ENCODE measurements at places on chromosomes 2 and 18.

- no peak for DNase-seq
Observed at GRCh38 chr2:85540133-85540648, 1.2 kb downstream of the MAT2A start.

DNA sequence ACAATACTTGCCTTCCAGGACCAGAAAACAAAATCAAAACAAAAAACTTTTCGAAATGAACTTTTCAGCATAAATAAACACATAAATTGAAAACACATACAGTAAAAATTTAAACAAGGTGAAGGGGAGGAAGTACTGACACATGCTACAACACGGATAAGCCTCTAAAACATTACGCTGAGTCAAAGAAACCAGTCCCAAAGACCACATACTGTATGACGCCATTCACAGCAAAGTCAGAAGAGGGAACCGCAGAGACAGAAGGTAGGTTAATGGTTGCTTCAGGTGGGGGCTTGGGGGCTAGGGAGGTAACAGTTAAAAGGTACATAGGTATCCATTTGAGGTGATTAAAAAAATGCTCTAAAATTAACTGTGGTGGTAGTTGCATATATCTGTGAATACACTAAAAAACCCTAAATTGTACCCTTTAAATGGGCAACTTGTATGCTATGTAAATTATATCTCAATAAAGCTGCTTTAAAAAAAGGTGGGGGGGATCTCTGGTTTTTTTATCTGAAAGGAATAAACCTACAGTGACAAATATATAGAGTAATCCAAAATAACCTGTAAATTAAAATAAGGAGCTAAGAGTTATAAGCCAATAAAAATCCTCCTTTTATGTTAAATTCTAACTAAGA is 7.1 kb downstream of the COX7A2L start:
- no peak for DNase-seq

GRCh38 chr2:160308915-160309314 is 108.8 kb upstream of the ITGB6 start:
- no peak for DNase-seq

- DNase-seq = no peak
Observed at GRCh38 chr2:236768393-236769140, 198.9 kb downstream of the ACKR3 start.

DNA sequence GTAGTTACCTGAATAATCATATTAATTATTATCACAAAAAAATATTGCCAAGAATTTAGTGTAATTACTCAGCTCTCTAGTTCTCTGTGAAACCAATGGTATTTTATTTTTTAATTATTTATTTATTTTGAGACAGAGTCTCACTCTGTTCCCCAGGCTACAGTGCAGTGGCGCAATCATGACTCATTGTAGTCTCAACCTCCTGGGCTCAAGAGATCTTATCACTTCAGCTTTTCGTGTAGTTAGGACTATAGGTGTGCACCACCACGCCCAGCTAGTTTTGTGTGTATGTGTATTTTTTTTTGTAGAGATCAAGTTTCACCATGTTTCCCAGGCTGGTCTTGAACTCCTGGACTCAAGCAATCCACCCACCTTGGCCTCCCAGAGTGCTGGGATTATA is 440.4 kb upstream of the CDH20 start:
- DNase-seq = no peak

DNA sequence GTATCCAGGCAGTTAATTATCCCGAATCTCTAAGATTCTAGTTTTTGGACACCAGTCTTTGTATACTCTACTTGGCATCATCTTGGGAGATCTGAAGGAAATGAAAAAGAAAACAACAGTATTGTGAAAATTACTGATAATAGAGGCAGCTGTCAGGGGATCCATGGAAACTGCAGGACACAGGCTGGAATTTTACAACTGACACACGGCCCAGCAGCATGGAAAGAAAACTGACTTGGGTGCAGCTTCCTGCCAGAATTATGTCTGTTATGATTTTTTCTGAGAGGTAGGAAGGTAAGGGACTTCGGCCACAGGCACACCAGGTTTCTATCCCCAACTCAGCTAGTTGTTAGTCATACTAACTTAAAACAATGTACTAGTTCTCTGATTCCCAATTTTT is 57.7 kb upstream of the ERBB4 start:
- no peak for DNase-seq

GRCh38 chr2:69092857-69093256 is 79.9 kb downstream of the ANTXR1 start:
- DNase-seq = no peak

DNA sequence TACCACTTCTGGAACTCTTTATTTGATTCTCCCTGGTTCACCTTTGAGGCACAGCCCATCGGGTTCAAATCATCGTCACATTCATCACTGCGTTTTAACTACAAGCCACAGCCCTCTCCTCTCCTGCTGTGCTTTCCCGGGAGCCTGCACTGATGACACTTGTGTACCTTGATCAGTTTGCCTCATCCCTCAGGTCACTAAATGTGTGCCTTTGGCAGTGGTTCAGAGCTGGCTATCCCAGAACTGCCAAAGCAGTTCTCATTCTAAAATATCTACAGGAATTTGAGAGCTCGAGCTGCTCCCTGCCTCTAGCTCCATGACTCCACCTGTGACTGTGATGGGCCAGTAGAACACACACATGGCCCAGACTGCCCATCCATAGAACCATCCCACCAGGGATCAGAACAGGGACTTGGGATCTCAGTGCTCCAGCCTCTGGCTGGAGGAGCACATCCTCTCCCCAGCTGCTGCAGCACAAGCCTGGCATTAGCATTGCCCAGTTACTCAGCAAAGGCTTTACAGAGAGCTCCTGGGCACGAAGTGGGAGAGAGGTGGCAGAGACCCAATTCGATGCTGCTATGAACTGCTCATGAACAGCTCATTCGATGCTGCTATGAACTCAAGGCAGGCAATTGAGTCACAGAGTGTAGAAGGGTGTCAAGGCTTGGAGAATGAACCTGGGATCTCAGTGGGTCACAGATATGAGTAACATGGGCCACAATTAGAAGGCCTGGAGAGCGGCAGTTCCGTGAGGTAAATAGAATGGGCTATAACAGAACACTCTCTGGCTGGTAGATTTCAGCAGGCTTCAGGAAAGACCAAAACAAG is 41.9 kb downstream of the EVA1A start:
- DNase-seq = no peak

Measured in left forelimb (tissue), 1 donor.